ENCODE measurements at places on chromosomes 5 and 9.

DNA sequence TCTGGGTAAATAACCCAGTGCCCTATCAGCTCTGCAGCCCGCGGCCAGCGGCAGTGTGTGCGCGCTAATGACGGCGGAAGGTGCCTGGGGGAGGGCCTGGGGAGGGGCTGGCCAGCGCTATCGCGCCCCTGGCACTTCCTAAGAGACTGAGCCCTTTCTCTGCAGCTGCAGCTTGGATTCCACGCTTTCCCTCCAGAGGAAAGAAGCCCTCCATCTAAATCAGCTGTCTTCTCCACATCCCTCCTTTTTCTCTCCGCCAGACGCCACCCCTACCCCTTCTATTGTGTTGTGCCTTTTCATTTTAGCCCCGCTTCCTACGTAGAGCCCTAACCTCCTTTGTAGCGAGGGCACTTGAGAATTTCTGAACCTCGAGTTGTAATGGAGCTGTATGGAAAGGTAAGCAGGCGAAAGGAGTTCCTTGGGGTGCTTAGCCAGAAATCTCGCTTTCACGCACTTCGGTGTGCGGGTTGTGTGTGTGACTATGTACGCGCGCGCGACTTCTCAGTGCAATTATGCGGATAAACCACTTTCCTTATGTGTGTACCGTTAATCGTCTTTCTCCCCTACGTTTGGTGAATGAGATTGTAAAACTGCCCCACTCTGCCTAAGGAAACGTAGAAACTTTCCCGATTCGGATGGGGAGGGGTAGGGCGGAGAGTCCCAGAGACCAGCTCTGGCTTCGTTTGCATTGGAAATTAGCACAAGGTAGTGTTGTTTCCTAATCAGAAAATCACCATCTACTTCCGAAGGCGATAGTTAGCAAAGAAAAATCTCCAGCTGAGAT lies 664 bp upstream of the RAB3C start:
- H3K4me3 ChIP-seq, result peak overlapping the region; percentile 41
- no peak for DNase-seq
- peaks cover 17% of the 10 kb centered on the region for H3K4me1 ChIP-seq
- no peaks in the 10 kb centered on the region for H3K36me3 ChIP-seq
- peaks cover 28% of the 10 kb centered on the region for H3K27me3 ChIP-seq

GRCh38 chr5:128844354-128844923 lies 120.8 kb upstream of the SLC27A6 start:
- no peak overlapping the region for H3K4me3 ChIP-seq
- no peaks in the 10 kb centered on the region for H3K27me3 ChIP-seq
- no peak for DNase-seq
- no peaks in the 10 kb centered on the region for H3K4me1 ChIP-seq
- H3K36me3 ChIP-seq, result no peaks in the 10 kb centered on the region
- no peak overlapping the region for H3K27ac ChIP-seq

DNA sequence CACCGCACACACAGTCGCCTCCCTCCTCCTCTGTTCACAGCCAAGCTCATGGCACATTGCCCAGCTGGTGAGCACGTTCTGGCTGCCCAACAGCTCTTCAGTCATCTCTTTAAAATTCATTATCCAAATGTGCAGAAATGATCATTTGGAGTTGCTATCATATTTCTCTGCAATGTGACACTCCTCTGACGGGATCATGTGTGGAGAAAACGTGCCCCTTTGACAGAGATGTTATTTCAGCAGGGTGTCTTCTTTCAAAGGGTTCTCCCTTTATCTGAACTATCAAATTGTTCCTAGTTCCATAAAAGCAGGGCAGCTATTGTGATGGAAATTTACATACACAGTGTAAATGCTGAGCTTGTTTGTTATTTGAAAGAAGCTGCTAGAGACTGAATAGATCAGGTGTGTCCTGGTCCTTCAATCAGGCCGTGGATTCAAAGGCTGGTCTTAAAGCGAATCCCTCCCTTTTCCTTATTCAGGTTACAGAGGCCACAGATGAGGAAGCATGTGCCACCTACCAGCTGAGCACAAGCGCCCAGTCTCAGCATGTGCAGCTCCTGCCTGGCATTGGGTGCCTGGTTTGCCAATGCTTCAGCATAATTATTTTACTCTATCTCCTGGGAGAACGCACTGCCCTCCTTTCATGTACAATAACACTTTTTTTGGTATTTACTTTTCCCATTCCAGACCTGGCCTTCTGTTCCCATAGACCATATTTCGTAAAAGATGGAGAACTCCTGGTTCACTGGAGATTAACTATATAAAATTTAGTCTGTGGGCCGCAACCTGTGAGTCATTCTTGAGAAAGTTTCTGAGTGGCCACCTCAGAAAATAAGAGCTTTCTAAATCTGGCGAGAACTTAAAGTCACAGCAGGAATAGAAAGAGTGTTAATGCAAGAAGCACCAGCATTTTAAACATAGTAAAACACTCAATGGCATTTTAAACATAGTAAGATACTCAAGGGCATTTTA lies 433.7 kb downstream of the ENC1 start:
- no peaks in the 10 kb centered on the region for H3K27me3 ChIP-seq
- no peaks in the 10 kb centered on the region for H3K36me3 ChIP-seq
- H3K4me1 ChIP-seq, result no peaks in the 10 kb centered on the region
- DNase-seq, result no peak
- H3K4me3 ChIP-seq, result no peak overlapping the region

DNA sequence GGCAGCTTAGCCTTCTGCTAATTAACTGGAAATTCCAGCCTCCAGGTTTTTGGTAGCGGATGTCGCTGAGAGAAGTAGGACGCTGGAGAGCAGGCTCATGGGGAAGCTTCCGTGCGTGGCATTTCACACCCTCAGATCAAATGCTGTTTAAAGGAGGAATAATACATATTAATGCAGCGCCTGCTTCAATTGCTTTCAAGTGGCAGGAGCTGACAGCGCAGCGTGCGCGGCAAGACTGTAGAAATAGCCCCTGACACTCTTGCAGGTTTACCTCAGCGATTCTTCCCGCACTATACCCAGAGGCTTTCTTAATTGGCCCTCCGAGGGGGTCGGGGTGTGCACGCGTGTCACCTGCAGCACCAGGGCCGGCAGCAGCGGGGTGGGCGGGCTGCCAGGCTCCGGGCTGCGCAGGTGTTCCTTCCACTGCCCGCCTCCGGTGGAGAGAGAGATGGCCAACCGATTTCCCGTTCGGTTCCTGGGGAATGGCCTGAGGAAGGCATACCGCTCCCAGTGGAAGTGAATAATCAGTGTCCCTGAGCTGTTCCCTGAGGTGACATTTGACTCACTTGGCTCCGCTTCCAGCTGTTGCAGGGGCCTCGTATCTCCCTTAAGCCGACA lies 427.9 kb downstream of the KCTD16 start:
- no peak for DNase-seq
- H3K36me3 ChIP-seq, result no peaks in the 10 kb centered on the region
- H3K27me3 ChIP-seq, result no peaks in the 10 kb centered on the region
- H3K27ac ChIP-seq, result no peak overlapping the region

- H3K4me1 ChIP-seq, result peaks cover 3% of the 10 kb centered on the region
- no peaks in the 10 kb centered on the region for H3K27me3 ChIP-seq
- no peak overlapping the region for H3K4me3 ChIP-seq
- no peaks in the 10 kb centered on the region for H3K36me3 ChIP-seq
Measured at GRCh38 chr5:7816535-7816901, 34.4 kb downstream of the CFAP90 start.

- H3K27me3 ChIP-seq, result no peaks in the 10 kb centered on the region
- peak overlapping the region; percentile 71 for H3K27ac ChIP-seq
- H3K4me1 ChIP-seq, result peaks cover 11% of the 10 kb centered on the region
- DNase-seq, result no peak
- peak overlapping the region; percentile 16 for H3K4me3 ChIP-seq
Measured at GRCh38 chr9:99720455-99721050, 101.1 kb upstream of the NR4A3 start.

DNA sequence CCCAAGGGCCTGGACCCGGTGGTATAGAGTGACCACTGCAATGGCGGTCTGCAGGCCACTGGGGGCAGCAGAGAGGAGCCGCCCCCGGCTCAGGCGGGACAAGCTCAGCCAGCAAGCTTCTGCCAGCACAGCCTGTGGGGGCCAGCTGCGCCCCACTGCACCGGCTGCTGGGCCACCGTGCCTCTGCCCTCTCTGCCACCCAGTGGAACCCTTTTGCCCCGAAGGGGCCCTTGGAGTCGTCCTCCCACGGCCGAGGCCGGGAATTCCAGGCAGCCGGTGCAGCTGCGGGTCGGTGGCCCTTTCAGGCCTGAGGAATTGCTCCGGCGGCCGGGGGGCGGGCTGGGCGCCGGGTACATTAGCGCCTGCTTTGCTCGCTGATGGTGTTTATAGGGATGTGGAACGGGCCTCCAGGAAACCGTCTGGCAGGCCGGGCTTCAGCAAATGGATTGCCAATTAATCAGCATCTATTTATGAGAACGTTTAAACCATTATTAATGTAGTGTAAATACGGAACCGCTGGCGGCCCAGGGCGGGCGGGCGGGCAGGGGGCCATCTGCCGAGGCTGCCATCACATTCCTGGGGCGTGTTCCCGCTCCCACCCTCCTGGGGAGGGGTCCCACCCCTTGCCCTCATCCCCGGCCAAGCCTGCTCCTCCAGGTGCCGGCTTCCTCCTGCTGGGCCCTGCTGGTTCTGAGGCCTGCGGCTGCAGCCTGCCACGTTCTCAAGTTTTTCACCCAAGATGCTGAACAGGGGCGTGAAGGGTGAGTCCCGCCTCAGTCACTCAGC lies 127.4 kb downstream of the BARX1 start:
- H3K4me1 ChIP-seq, result peaks cover 7% of the 10 kb centered on the region
- peaks cover 9% of the 10 kb centered on the region for H3K27me3 ChIP-seq
- DNase-seq, result no peak
- no peaks in the 10 kb centered on the region for H3K36me3 ChIP-seq
- H3K4me3 ChIP-seq, result no peak overlapping the region
- H3K27ac ChIP-seq, result no peak overlapping the region

DNA sequence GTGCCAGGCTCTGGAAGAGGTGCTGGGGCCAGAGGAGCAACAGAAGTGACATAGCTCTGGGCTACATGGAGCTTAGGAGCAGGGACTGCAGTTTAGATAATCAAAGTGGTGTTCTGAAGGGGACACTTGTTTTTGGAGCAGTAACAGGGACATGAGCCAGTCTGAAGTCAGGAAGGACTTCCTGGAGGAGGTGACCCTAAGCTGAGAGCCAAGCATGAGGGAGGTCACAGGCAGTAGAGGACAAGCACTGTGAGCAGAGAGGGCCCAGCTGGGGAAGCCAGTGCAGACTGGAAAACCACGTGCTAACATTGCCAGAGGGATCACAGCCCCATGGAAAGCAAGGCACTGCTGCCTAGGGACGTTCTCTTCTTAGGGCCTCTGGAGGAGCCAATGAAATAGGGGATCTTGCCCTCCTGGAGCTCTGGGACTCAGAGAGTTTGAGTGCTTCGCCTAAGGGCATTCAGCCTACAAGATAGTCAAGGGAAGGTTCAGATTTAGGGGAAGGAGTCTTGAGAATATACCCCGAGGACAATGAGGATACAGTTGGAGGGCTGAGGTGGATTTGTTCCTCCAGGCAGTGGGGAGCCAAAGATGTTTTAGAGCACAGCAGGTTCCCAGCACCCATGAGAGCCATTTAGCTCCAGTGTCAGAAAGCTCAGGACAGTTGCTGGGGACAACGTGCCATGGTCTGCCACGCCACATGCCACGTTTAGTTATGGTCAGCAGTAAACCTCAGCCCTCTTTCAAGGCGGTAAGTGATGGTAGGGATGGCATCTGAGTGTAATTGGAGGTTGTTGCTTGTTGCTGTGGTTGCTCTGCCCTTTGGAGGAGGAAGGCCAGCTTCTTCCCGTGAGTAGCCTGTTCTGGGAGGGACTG lies 40.5 kb upstream of the SH3PXD2B start:
- H3K4me1 ChIP-seq, result peaks cover 4% of the 10 kb centered on the region
- DNase-seq, result no peak
- H3K27ac ChIP-seq, result no peak overlapping the region
- H3K4me3 ChIP-seq, result no peak overlapping the region

DNA sequence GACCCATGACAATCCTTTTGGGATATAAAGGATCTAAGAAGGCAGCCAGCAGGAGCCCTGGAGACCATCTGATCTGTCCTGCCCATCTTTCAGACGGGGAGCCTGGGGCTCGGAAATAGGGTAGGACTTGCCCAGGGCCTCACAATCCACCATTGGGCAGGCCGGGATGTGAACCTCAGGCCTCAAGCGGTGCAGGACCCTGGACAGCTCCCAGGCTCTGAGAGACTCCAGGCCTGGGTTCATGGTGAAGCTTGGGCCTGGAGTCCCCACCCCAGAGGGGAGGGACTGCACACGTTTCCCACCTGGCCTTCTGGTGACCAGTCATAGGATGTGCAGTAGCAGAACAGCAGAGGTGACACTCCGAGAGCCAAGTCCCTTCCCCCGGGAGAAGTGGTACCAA lies 36.6 kb upstream of the RAPGEF1 start:
- no peaks in the 10 kb centered on the region for H3K4me1 ChIP-seq
- no peaks in the 10 kb centered on the region for H3K27me3 ChIP-seq
- H3K27ac ChIP-seq, result no peak overlapping the region
- peak; percentile 40 for DNase-seq
- no peaks in the 10 kb centered on the region for H3K36me3 ChIP-seq

DNA sequence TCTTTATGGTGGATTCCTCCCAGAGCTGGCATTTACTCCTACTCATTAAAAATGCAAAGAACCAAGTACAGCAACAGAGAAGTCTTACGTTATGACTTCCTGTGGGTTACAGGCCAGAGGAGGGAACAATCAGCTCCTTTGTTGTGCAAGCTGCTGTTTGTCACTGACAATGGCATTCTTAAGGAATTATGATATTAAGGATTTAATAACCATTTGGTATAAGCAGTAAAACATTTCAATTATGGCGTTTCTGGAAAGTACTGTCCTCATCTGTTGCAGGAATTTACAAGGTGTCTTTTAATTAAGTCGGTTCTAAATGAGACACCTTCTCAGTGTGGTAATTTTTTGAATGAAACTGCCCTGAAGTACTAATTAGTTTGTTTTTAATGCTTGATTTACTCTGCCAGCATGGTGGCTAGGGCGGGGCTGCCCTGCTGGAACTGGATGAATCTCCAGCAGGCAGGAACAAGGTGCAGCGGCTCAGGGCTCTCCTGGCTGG lies 49.1 kb upstream of the VDAC1 start:
- no peaks in the 10 kb centered on the region for H3K27me3 ChIP-seq
- peaks cover 16% of the 10 kb centered on the region for H3K4me1 ChIP-seq
- no peak for DNase-seq
- H3K4me3 ChIP-seq, result no peak overlapping the region
- no peak overlapping the region for H3K27ac ChIP-seq

DNA sequence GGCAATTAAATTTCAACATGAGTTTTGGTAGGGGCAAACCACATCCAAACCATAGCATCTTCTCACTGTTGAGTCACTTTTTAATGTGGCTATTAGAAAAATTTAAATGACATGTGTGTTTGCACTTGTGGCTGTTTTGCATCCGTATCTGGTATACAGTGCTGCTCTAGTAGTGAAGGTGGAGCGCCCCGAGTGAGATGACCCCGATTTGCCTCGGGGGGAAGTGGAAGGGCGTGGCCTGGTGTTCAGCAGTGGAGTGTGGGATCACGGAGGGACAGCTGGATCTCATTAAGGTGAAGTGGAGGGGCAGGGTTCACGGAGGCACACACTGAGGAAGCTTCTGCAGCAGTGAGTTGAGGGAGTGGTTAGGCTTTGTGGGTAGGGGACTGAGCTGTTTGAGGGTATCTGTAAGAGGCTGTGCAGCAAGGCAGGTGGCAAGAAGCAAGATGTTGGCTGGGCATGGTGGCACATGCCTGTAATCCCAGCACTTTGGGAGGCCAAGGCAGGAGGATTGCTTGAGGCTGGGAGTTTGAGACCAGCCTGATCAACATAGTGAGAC lies 6.2 kb upstream of the GMCL2 start:
- H3K4me1 ChIP-seq, result peaks cover 23% of the 10 kb centered on the region
- H3K36me3 ChIP-seq, result no peaks in the 10 kb centered on the region
- peak overlapping the region; percentile 2 for H3K27ac ChIP-seq
- H3K27me3 ChIP-seq, result no peaks in the 10 kb centered on the region
